CD4-positive, alpha-beta T cell treated with Interleukin-2 at 100 ng/mL for 4 hours (primary cell): ENCODE measurements at places on chromosomes 2 and 18.

- no peak for DNase-seq
Measured at GRCh38 chr2:202377207-202377761, 1.2 kb downstream of the BMPR2 start.

GRCh38 chr2:41698678-41699422 is 349.0 kb upstream of the PKDCC start:
- DNase-seq, result no peak

GRCh38 chr2:173254659-173255058 is 100.0 kb upstream of the CDCA7 start:
- no peak for DNase-seq

DNA sequence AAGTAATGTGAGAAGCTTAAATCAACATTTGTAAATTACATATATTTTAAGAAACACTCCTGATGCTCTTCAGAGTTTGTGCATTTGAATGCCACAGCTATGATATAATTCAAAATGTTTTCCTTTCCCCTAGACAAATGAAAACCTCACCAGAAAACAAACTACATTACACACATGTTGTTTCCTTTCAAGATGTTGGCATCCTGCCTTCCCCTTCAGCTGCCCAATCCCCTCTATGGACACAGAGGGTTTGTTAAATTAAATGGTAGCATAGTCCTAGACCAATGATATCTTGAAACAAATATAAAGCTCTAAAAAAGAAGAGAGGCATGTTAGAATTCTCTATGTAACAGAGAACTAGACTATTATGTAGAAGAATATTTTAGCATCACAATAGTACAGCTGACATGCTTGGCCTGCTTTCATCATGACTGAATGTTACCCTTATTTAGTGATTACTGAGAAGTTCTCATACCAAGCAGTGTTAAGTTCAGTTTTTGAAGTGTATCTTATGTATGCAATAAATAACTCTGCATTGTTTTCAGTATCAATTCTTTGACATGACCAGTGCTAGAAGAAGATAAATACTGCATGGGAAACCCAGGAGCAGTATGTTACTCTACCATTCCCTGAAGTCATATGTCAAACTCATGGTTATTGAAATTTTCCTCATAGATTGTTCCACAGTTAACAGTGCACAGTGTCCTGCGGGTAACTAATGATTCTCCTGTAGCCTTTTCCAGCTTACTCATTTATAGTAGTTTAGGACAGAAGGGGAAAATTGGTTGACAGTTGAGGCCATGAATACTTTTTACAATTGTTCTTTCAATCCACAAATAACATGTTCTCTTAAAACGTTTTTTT is 316.3 kb upstream of the KCNJ3 start:
- DNase-seq, result no peak

DNA sequence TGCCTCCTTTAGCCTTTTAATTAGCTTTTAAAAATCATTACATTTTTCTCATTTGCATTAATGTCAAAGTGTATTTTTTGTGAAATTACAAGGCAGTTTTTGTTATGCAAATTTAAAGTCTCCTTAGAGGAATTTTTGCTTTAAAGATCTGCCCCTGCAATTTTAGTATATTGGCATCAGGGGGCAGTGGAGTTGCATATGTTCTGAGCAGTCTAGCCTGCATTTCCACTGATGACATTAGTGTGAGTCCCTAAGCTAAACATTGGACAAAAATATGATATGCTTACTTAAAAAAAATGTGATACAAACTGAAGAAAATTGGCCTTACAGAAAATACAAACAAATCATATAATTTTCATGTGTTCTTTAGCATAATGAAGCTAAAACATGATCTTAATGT is 426.5 kb downstream of the SLC4A3 start:
- no peak for DNase-seq

- DNase-seq, result no peak
Measured at GRCh38 chr2:6872394-6872793, 5.2 kb upstream of the RSAD2 start.

- no peak for DNase-seq
Measured at GRCh38 chr2:127086990-127087790, 19.8 kb downstream of the BIN1 start.

DNA sequence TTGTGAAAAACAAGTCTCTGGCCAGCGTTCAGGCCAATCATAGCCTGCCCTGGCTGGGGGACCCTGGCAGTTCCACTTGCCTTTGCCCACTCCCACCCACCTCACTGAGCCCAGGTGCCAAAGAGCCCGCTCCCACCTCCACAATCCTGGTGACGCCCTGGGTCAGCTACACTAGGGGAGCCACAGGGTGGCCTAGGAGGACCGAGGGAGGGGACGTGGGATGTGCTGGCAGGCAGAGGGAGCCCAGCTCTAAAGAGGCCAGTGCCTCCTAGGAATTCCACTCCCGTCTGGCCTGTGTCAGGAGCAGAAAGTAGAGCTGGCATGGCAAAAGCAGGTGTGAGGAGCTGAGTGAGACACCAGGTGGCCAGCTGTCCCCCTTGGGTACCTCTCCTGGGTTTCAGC is 49.3 kb downstream of the TNS1 start:
- no peak for DNase-seq

GRCh38 chr2:10269291-10269690 is 33.4 kb upstream of the HPCAL1 start:
- DNase-seq, result no peak

DNA sequence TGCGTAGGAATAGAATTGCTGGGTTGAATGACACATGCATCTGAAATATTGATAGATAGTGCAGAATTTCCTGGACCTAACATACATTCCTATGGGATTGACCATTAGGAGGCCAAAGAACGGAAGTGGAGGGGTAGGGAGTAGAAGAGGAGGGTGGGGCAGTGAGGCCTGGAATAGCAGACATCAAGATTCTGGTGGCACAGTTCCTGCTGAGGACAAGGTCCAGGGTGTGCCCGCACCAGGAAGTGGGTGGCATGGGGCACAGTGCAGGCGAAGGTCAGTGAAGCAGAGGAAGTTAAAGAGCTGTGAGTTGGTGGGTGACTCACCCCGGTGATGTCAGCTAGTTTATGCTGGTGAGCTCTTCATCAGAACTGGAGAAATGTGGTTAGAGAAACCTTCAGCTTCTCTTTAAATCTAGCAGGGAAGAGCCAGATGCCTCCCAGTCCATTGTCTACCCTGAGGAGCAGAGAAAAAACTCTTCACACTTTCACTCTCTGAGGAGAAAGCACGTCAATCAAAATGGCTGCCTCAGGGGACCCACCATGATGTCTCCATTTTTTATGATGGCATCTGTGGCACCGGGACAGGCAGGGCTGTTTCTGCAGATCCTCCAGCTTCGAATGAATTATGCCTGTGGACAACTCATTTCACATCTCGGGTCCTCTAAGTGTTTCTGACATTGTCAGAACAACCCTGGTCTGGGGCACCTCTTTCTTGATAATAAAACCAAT is 55.9 kb upstream of the CTLA4 start:
- DNase-seq, result peak; percentile 77

GRCh38 chr2:3000125-3000524 is 377.5 kb downstream of the EIPR1 start:
- no peak for DNase-seq

DNA sequence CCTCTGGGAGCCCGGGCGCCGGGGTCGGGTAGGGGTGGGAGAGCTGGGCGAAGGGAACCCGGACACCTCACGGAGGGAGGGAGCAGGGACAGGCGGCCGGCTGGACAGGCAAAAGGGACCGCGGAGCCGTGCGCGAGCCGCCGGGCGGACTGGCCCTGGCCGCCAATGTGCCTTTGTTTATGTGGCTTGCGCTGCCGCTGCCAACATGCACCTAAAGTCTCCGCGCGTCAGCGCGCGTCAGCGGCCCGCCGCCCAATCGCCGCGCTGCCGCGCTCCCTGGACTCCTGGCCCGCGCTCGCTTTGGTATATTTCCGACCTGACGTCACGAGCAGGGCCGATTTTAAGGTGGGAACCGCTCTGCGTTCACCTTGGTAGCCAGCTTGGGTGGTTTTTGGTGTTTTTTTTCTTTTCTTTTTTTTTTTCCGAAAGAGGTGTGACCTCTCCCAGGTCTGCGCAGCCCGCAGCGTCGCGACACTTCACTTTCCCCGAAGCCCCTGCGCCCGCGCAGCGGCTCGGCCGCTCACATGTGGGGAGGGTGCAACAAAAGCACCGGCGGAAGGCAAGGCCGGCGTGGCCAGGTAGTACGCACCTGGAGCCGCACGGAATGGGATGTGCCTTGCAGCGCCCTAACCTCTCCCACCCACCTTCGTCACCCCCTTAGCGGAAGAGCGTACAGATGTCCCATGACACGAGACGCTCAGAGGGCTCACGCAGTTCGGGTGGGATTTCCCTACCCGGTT is at the start of gene NR4A2:
TSS of gene NR4A2 (minus strand) at position 188 of the 740 bp plus-strand sequence. CDS start 2,535 bp downstream, outside the sequence.
- DNase-seq, result peak; percentile 91

GRCh38 chr2:193141-193671 is 70.6 kb downstream of the SH3YL1 start:
- DNase-seq, result peak; percentile 55

GRCh38 chr2:26144953-26145680 is 27.8 kb upstream of the GAREM2 start:
- DNase-seq, result peak; percentile 66

DNA sequence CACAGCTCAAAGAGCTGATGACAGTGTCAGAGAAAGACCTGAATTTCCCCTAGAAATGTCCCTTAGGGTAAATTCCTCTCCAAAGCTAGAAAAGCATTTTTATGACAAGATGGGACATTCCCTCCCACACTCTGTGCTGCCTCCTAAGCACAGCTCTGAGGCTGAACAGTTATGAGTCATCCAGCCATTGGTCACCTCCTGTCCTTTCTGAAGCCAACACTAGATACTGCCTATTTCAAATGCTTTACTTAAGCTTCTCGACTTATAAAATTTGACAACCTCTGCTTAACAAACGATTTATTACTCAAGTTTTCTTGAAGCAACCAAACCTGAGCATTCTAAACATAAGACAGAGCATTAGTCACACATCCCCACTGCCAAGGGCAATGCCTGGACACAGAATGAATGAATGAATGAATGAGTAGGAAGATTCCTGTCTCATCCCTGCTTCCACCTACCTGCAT is 35.4 kb downstream of the B4GALT6 start:
- no peak for DNase-seq

DNA sequence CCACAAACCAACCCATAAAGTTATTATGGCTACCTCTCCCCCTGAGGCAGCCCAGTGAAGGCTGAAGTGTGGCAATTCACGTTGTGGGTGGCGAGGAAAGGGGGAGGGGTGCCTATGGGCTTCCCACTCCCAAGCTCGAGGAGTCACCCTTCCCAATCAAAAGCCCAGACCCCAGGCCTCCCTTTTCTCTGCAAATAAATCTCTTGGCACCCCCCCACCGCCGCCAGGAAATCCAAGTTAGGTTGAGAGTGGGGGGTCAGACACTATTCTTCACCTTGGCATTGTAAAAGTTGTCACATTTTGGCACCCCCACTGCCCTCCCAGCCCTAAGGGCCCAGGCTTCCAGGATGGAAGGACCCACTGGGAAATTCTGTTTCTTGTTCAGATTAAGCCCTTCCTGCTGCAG is 6.9 kb downstream of the ANKRD53 start:
- no peak for DNase-seq

GRCh38 chr2:236343400-236344161 is 79.4 kb upstream of the ASB18 start:
- DNase-seq, result peak; percentile 63

DNA sequence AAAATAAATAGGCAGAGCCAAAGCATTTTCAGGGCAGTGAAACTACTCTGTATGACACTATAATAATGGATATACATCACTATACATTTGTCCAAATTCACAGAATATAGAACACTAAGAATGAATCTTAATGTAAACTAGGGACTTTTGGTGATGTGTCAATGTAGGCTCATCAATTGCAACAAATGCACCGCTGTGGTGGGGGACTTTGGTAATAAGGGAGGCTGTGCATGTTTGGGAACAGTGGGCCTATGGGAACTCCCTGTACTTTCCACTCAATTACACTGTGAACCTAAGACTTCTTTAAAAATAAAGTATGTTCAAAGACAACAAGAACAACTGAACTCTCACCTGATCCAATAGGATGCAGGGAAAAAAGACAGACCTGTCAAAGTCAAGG is 220.7 kb downstream of the CMPK2 start:
- no peak for DNase-seq

DNA sequence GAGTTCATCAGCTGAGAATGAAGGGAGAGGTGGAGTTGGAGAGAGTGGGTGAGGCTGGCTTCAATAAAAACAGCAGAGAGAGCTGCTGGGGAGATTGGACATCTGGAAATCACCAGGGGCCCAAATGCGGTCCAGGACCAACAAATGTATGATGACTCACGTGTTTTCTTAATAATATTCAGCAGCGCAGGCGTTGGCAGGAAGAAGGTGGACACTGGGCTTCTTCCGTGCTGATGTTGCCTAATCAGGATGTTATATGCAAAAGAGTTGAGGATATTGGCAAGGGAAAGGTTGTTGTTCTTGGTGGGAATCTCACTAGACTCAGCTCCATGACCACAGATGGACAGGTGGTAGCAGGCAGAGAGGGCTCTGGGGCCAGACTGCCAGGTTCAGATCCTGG is 12.8 kb upstream of the PLA2R1 start:
- no peak for DNase-seq

- no peak for DNase-seq
Measured at GRCh38 chr2:239261796-239262483, 138.9 kb downstream of the HDAC4 start.

GRCh38 chr18:74456017-74456348 is 1.1 kb downstream of the DIPK1C start:
- DNase-seq, result no peak
